ENCODE measurements at places on chromosomes 2 and 18.

DNA sequence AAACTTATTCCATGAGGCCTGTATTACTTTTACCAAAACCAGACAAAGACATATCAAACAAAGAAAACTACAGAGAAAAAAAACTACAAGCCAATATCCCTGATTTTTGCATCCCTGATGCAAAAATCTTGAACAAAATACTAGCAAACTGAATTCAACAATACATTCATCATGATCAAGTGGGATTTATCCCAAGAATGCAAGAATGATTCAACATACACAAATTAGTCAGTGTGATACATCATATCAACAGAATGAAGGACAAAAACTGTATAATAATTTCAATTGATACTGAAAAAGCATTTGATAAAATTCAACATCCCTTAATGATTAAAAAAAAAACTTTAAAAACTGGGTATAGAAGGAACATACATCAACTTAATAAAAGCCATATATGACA, 106.8 kb downstream of the SLC39A10 start:
- DNase-seq = no peak

DNA sequence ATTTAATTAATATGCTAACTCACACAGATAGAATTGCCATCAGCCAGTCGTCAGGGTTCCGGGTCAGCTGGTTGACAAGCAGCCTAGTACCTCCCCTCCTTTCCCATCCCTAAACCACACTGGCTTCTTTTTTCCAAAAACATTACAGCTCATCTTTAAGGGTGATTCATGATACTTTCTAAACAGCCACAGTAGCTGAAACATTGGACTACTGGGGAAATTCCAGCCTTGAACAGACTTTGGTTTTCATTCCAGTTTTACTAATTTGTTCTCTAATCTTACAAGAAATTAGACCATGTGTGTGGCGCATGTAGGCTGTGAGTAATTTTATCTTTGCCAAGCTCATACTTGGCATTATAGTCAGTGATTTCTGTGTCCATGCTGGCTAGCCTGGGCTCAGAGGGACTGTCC, 110.8 kb downstream of the FMNL2 start:
- DNase-seq = no peak

GRCh38 chr18:7023063-7023580, 94.5 kb downstream of the LAMA1 start:
- no peak for DNase-seq

- DNase-seq = no peak
These were observed 5.2 kb upstream of the RSAD2 start for GRCh38 chr2:6872394-6872793.

GRCh38 chr2:43616967-43617680, 19.9 kb upstream of the PLEKHH2 start:
- DNase-seq = no peak

DNA sequence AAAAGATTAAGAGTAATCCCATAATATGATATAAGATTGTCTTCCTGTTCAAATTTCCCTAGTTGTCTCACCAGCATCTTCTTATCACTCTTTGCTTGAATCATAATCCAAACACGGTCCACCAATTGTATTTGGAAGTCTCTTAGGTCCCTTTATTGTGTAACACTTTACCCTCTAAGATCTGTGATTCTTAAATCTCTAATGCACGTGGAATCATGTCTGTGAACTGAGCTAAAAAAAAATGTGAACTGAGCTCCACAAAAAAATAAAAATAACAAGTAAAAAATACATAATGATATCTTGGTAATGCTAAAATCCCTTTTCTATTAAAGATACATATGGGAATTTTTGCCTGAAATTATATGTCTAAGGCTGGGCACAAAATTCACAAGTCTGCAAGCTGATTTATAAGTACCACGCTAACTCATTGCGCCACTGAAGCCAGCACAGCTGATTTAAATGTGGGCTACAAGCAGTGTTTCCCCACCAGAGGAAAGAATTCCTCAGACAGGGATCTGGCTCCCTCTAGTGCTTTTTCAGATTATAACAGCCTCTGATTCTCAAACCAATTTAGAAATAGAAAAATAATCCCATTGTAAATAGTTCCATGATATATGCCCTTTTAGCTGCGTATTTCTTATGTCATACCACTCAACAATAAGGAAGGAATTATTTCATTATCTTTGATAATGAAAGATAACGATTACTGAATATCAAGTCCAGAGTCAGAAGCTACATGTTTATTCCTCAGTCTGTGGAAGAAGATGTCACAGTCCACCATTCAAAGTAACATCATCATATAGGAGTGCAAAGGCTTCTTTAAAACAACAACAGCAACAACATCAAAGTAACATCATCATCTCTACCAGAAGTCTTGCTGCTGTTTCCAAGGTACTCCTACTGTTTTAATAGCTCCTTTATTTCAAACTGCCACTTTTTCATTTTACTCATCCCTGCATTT, 22.9 kb downstream of the RBM43 start:
- peak; percentile 21 for DNase-seq

DNA sequence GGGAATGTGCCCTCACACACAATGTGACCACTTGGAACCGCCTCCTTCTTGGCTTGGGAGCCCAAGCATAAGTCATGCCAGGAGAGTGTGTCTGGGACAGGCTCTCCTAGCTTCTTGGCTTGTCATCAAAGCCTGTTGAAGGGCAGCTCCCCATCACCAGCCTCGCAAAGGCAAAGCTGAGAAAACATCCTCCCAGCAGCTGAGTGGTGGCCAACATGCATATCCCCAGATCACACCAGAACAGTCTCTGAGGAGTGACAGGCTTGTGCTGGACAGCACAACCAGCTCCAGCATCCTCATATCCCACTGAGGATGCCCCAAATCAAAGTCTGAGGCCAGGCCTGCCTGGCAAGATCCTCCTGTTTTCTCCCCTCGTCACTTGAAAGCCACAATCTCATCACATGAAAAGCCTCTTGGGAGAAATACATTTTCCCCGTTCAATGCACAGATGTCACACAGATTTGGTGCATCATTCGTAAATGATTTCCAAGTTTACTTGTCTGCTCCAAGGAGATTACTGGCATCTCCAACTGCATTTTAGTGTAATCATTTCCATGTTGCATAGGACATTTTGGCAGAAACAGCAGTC, 269.3 kb downstream of the TTC32 start:
- DNase-seq = no peak

DNA sequence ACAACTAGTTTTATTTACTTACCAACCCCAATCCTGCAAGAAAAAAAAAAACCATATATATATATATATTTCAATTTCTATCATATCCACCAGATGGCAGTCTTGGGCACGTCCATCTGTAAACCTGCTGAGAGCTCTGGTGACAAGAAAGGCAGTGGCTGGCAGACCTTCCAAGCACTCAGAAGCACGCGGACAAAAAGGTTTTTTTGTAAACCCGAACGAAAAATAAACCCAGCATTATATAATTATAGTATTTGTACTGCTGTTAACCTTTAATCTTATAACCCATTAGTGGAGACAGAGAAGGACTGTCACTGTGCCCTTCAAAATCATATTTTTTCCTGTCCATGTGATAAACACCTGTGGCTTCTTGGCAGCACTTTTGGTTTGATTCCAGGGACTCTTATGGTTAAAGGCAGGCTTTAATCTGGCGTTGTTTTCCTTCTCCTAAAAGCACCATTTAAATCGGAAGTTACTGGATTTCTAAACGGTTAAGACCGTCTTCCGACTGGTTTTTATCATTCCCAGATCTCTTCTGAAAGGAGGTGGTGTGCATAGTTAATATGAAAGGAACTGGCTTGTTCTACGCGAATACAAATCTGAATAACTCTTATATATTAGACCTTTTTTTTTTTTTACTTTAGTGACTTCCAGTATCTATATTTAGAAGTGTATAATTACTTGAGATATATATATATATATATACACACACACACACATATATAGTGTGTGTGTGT, 31.0 kb upstream of the SLC3A1 start:
- DNase-seq = peak; percentile 57

DNA sequence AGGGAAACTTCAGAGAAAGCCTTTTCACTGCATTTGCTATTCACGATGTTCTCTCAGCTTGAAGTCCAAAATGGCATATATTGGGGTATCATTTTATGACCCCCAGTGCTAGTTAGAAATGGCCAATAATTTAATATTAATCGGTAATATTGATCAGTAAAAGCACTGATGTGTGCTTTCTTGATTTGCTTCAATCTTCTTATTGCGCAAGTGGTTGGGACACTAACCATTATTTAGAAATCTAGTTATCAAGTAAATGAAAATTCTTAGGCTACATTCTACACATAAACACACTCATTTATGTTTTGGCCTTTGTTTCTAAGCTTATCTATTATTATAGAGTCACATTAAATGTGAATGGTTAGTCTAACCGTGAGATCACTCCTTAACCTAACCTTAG, 49.7 kb upstream of the VWC2L start:
- DNase-seq = no peak

GRCh38 chr2:2621855-2622254, 290.8 kb upstream of the MYT1L start:
- no peak for DNase-seq

GRCh38 chr2:653645-654425, 23.4 kb downstream of the TMEM18 start:
- DNase-seq = no peak

- DNase-seq = no peak
These were observed 186.6 kb upstream of the SMAD2 start for GRCh38 chr18:48116873-48117630.

DNA sequence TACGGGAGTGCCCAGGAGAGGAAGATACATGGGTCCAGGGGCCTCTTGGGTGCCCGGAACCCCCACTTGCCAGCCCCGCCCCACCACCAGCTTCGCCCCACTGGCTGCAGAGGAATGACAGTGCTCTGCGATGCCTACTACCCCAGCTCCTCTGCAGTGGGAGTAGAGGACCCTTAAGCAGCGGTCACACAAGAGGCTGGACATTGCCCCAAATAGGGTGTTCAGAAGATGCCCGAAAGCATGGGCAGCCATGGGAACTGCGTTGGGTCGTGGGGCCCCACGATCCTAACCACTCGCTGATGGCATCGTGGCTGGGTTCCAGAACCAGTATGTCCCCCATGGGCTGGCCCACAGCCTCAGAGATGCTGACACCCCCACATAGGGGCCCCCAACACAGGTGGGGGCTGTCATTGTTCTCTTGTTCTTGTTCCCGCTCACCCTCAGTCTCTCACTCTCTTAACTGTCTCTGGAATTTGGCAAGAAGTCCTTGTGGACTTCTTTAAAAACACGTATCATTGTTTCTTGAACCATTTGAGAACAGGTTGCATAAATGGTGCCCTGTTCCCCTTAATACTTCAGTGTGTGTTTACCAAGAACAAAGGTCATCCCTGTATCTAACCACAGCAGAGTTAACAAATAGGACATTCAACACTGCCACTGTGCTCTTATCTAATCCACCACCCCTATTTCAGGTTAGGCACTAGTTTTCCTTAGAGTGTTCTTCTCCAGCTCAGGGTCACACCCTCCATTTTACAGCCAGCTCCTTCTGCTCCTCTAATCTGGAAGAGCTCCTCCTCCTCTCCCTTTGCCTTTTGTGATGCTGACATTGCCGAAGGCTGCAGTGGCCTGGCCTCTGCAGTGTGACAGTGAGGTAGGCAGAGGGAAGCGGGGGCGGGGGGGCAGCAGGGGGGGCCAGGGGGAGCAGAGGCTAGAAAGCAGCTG, 76.3 kb downstream of the STPG4 start:
- DNase-seq = no peak

DNA sequence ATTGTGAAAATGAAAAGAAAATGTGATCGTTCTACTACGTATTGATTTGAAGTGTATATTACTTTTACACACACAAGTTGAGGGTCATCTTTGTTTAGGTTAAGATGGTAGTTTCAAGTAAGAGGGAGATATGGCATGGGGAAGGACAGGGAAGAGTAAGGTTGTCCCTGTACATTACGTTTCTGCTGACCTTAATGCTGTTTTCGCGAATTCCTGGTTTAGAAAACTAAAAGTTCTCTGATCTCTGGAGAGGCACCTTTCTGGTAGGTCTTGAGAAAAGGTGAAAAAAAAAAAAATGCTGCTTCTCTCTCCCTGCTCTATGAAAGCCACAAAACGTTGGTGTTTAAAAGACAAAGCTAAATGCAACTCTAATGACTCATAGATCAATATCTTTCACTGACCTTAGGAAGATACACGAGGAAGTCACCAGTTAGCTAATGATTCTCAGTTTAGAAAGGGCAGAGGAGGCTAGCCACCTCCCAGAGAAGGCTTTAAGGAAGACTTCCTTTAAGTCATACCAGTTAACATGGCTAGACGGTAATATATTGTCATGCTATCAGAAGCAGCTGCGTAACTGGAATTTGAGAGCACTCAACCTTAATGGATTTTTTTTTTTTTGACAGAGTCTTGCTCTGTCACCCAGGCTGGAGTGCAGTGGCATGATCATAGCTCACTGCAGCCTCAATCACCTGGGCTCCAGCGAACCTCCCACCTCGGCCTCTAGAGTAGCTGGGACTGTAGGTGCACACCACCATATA, 13.2 kb downstream of the TXNDC2 start:
- no peak for DNase-seq

GRCh38 chr2:2663401-2664036, 332.4 kb upstream of the MYT1L start:
- DNase-seq = no peak

GRCh38 chr18:49368876-49369440, 91.5 kb downstream of the DYM start:
- DNase-seq = no peak

- no peak for DNase-seq
These were observed 543.7 kb downstream of the SUCLG1 start for GRCh38 chr2:83915381-83915780.

- no peak for DNase-seq
These were observed 161.6 kb downstream of the BCL11A start for GRCh38 chr2:60391649-60392375.

- no peak for DNase-seq
These were observed 151.7 kb upstream of the KLF7 start for GRCh38 chr2:207317378-207317984.

GRCh38 chr18:8990276-8991031, 112.0 kb upstream of the NDUFV2 start:
- no peak for DNase-seq

DNA sequence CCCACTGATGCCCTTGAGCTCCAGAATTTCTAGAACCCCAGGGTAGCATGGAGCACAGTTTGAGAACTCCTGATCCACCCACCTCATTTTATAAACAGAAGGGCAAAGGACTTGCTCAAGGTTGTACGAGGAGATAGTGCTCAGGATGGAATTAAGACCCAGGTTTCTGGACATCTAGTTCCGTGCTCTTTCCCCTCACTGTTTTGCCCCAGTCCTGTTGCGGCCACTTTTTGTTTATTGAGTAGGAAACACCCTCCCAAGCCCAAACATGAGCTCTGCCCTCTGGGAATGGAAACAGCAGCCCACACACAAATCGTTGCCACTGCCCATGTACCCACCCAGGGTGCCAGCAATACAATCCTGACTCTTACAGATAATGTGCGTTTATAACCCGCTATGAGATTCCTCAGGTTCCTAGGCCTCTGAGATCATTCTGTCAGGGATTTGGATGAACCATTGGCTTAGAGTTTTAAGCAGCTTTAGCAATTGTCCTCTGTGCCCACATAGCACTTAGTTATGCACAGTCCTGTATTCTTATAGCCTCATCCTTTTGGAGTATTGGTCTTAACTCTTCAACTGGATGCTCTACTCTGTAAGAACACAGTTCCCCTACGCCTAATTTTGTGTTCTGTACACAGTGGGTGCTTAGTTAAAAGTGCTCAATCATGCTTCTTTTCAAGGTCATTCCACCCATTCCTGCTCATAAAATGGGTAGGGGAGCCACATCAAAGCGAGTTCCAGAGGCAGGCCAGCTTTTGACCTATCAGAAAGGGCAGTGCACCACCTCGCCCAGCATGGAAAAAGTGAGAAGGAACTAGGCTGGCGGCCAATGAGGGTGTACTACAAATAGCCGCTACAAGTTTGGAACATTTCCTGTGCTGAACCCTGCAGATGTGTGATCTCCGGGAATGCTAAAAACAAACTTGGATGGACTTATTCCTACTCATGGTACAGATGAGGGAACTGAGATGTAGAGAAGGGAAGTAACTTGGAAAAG, 60.3 kb upstream of the IGFBP2 start:
- no peak for DNase-seq

All from naive B cell (primary cell).